Astrocyte (in vitro differentiated cells and primary cell): ENCODE measurements at places on chromosomes 16 and 17.
A peak's percentile ranks its signal among the peaks of the same experiment; 100 is the strongest.

DNA sequence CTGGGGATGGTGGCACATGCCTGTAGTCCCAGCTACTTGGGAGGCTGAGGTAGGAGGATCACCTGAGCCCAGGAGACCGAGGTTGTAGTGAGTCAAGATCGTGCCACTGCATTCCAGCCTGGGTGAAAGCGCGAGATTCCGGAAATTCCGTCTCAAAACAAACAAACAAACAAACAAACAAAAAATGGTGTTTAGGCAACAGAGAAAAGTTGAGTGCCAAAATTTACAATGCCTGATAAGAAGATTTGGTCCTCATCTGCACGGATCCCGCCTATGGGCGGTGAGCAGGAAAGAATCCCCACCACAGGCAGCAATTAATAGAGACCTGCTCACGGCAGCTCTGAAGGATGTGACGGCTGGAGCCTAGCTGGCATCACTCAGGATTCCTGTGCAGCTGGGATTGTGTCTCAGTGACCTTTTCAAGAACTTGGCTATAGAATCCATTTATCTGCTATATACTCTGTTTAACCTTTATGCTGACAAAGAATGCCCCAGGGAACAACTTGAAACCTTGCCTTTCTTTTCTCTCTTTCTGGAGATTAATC, 14.0 kb upstream of the TEX2 start:
- DNase-seq, result no peak

GRCh38 chr17:57966875-57967274, 11.7 kb upstream of the CUEDC1 start:
- DNase-seq, result no peak

DNA sequence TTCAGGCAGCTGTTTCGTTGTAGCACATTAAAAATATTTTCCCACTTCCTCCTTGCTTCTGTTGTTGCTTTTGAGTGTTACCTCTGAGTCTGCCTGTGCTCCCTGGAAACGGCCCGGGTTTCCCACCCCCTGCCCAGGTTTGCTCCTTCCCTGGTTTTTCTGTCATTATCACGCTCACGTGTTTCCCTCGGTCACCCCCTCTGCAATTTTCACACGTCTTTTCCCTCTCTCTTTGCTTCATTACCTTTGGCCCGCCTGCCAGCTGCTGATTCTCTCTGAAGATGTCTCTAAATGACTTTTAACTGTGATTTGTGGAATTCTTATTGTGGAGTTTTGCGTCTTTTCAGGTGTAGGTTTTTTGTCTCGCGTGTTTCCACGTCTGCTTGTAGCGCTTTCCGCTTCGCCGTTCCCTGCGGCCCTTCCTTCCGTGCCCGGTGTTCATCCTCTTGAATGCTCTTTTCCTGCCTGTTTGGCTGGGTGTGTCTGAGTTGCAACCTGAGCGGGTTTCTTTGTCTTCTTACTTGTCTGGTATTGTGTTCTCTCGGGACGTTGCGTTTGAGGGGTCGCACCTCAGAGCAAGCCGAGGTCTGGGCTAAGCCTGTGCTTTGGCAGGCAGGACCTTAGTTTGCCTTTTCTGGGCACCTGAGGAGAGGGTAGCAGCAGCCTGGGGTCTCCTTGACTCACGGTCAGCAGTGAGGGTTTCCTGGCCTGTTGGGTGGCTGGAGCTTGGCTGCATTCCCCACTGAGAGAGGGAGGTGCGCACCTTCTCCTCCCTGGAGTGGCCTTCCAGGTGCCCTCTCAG, 96.3 kb upstream of the ZNF750 start:
- no peak for DNase-seq

DNA sequence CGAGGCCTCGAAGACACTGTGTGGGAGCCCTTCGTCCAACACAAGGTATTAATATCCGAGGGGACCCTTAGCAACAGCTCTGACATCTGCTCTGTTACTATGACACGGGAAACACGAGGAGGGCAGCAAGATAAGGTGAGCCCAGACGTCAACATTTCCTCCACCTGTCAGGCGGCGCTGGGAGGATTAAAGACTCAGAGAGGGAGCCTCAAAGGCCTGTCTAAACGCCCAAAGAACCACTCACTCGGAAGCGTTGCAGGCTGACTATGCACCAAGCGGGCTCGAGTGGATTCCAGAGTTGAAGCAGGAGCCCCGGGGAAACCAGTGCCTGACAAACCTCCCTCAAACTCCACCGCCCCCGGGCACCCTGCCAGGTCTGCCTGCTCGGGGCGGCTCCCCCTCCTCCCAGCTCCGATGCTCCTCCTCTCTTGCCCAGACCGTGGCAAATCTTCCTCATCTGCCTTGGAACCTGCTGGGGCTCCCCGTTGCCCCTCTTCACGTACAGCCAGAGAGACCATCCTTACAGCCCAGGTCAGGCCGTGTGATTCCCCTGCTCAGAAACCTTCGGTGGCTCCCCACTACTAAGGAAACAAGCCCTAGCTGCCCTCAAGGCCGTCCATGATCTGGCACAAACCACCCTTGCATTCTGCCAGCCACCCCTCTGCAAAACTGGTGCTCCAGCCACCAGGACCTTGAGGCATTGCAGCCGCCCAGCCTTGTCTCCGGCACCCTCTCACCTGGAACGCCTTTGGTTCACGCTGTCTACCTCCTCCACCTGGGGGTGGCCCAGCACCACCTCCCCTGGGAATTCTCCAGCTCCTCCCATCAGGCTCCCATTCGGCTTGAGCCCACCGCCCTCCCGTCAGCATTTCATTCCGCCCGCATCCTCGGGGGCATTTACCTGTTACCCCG, 16.2 kb downstream of the RPH3AL start:
- no peak for DNase-seq

DNA sequence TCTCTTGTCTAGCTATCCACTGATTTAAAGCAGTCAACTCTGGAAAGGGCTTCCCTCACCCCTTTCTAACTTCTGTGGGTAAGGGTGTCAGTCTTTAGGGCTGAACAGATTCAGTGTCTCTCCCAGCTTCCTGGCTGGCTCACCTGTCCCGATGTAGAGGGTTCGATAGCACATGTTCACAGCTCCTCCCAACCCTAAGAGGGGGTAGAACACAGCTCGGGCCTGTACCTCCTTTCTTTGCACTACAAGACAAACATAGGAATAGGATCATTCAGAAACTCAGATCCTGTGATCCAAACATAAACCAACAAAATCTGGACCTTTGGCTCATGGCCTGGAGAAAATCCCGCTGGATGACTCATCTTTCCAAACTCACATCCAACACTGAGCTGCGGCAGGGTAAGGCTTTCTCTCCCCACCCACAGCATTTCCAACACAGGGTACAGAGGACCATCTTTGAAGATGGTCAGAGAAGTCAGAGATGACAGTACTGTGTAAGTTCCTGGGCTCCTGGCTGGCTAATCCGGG, 5.8 kb upstream of the DHRS13 start:
- peak; percentile 61 for DNase-seq

GRCh38 chr16:11233727-11234376, 22.2 kb downstream of the SOCS1 start:
- no peak for DNase-seq

- DNase-seq, result no peak
Measured at GRCh38 chr17:12022310-12022709, 1.6 kb downstream of the MAP2K4 start.
